ENCODE measurements at places on chromosomes 5 and 9.
A peak's percentile ranks its signal among the peaks of the same experiment; 100 is the strongest.

- no peak for DNase-seq
These were observed 107.5 kb downstream of the FRMD3 start for GRCh38 chr9:83430681-83431080.

DNA sequence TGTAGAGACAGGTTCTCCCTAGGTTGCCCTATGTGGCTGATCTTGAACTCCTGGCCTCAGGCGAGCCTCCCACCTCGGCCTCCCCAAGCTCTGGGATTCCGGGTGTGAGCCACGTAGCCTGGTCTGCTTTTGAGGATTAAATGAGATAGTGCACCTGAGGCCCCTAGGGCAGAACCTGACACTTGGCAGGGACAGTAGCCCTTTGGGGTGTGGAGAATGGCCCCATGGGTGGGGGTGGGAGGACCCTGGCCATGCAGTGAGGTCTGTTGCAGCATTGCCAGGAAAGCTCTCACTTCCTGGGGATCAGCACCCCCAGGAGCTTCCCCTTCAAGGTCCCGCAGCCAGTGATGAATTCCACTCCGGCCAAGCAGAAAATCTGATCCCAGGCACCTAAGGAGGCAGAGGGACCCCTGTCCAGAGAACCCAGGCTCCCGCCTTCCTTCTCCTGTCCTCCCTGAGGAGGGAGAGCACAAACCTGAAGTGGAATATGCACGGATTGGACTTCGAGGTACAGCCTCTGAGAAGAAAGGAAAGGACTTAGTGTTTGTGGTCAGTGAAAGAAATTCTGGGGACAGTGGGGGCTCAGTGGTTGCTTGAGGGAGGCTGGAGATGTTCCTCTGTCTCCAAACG lies 73.9 kb upstream of the UNC5A start:
- no peak for DNase-seq

DNA sequence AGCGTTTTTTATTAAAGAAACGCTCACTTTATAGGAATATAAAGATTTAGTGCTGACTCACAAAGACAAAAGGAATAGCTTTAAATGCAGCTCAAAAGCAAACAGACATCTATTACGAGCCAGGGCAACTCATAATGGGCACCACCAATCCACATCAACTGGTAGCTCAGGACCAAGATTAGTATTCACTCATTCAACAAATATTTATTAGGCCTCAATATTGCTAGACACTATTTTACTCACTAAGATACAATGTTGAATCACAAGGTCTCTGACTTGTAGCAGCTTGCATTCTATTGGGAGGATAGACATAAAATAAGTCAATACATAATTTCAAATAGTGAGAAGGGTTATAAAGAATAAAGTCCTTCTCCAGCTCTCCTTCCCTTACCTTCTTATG lies 8.0 kb upstream of the MAN2A1 start:
- no peak for DNase-seq

- no peak for DNase-seq
These were observed 50.6 kb upstream of the ANGPTL2 start for GRCh38 chr9:127173063-127173462.

- DNase-seq: no peak
These were observed 26.7 kb downstream of the ARSK start for GRCh38 chr5:95581576-95581975.

DNA sequence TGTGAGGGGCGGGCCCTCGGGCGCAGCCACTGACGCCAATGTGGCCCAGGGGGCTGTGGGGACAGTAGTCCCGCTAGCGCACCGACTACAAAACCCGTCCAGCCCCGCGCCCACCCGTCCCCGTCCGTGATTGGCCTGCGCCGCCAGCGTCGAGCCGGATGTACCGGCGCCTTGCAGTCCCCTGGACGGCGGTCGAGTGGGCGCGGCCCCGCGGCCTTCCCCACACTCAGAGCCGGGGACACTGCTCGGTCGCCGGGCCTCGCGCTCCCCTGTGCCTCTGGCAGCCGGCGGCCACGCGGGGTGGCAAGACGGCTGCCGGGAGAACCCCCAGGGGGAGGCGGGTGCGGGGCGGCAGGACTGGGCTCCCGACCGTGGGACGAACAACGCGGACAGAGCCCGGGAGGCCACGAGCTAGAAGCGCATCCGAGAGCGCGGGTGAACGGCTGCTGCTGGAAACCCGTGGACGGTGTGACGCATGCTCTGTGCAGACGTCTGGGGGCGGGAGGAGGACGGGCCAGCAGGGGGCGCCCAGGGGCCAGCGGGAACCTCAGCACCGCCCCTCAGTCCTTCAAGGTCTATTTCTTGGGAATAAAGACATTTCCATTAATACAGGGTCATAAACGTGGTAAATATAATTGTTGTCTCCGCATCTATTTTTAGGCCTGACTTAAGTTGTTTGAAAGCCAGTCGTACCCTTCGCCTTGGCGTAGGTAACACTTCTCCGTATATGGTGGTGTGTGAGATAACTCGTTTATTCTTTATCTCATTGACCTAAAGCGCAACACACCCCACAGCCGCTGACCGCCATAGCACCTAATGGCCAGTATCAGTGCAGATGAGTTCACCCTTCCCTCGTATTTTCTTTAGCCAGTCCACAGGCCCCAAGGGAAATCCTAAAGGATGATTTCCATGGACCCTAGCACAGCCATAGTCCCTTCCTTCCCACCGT lies 629 bp upstream of the BICD2 start:
- DNase-seq: peak; percentile 99

DNA sequence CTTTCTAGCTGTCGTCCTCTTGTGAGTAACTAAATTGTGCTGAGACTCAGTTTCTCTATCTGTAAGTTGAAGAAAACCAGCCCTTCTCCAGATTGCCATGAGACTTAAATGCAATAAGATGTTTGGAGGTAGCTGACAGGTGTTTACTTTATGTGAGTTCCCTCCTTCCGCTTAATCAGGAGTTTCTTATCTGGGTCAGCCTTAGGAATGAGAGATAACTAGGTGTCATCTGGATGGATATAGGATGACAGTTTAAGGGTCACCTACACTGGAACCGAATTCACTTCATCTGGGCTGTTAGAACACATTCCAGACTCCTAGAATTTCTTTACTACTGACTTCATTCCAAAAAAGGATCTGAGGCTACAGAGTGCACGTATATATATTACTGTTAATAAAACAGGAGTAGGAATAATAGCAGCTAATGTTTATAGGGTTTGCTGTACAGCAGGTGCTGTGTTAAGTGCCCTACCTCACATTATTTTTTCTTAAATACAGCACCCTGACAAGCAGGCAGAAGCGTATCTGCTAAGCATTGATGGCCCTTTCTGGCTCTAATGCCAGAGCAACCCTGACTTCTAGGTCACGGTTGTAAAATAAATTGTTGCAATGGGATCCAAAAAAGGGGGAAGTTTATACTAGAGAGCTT lies 30.0 kb upstream of the CPEB4 start:
- no peak for DNase-seq

GRCh38 chr9:20603524-20604268 lies 18.6 kb downstream of the MLLT3 start:
- no peak for DNase-seq

- no peak for DNase-seq
These were observed 45.3 kb downstream of the ERBIN start for GRCh38 chr5:65971643-65972042.

DNA sequence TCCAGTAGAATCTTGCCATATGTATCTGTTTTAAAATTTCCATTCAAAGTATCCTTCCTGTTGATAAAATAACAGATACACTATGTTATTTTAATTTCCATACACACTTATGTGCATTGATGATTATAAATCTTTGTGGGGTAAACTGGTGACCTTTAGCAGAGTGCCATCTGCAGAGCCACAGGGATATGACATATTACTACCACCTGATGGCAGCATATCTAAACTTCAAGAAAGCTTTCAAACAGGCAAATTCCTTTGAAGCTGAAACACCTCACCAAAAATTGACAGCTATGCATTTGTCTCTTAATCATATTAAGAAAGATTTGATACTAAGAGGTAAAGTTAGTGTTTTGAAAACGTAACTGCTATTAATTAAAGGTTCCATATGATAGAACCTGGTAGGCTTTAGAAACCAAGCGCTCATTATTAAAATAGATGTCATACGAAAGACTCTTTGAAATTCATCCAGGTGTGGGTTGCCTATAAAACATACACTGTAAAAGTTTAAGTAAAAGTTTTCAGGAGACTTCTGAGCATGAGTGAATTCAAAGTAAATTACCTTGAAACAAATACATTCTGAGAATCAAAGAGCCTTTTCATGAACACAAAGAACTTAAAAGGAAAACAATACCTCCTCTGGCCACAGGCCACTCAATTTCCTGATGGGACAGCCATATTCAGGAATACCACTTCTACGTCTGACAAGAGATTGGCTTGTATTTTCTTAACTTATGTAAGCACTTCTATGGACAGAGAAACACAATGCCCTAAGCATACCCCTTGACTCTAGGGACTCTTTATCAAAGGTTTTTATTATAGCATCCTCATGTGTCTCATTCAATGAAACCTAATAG lies 93.3 kb downstream of the KIAA0825 start:
- DNase-seq: no peak

DNA sequence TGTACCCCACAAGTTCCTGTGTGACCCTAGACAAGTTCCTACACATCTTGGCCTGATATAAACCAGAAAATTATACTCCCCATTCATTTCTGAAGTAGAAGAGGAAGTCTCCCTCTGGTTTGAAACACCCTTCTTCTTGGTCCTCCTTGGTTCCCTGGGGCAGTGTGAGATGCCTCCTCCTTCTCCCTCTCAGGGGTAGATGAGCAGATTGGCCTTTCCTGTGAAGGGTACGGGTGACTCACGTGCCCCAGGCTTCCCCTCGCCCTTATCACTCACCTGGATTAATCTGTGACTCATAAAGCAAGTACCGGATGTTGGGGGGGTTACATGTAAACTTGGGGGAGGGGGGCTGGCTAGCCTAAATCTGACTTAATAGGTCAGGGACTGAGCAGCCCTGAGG lies 11.1 kb upstream of the AQP3 start:
- DNase-seq: peak; percentile 70

Measured in CD4-positive, alpha-beta T cell treated with Interleukin-15 for 1 hour (primary cell).